NCI-H1417 (cell line): ENCODE measurements at places on chromosomes 7 and 10.
A peak's percentile ranks its signal among the peaks of the same experiment; 100 is the strongest.

DNA sequence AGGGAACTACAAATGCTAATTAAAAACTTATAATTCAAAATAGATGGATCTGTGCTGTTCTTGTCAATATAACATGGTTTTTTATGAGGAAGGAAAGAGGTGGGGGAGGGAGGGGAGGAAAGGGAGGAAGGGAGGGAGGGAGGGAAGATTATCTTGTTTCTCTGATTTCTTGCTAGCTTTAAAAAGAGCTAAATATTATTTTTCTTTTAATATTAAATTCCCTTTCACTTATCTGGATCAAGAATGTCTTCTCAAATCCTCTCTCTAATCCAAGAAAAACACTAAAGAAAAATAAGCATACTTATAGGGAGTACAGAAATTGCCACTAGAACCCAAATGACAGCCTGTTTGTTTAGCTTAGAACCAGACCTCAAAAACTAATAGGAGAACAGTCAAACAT is 55.2 kb downstream of the LRRN3 start:
- DNase-seq, result no peak

GRCh38 chr10:60948851-60949250 is 4.9 kb upstream of the RHOBTB1 start:
- DNase-seq, result no peak

GRCh38 chr10:34495938-34496337 is 319.2 kb downstream of the PARD3 start:
- DNase-seq, result no peak

GRCh38 chr10:112448888-112449287 is 1.9 kb downstream of the VTI1A start:
- no peak for DNase-seq

DNA sequence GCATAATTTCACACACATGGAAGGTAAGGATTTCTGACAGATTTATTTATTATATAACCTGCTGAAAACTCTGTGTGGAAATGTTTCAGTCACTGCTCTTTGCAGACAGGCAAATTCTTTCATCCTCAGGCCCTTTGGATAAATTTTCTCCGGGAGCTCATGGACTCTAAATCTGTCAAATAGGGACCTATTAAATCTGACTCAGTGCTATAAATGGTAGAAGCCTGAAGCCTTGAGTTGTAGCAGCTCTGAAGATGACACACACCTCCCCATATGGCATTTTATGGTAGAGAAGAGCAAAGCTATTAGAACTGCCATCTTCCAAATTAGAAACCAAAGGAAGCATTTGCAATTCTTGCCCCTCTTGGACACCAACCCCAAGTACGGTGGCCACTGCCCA is 808.7 kb downstream of the XPNPEP1 start:
- DNase-seq, result no peak

- DNase-seq, result no peak
Measured at GRCh38 chr7:157299613-157300368, 37.0 kb upstream of the DNAJB6 start.

DNA sequence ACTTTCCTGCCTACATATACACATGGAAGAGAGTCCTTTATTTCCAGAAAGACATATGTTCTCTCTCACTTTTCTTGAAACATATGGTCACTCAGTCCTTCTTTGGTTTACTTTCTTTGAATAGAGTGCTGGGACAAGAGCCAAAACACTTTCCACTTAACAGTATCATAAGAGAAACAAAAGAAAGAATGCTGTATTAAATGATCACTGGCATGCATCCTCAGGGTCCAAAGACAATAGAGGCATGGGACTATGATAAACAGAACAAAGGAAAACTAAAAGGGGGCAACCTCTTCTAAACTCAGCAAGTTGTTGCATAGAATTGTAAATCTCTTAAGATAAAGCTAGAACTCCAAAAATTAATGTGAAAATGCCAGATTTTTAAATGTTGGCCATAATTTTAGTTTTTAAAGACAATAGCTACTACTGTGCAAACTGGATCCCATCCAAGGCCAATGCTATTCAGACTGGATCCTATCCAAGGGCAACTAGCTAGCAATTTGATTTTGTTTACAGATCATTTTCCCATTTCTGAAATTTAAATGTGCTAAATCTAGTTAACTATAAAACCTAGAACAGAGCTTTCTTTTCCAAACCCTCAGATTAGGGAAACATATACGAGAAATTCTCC is 687.5 kb downstream of the SORCS3 start:
- no peak for DNase-seq

- peak; percentile 32 for DNase-seq
Measured at GRCh38 chr10:13784067-13784466, 197.3 kb downstream of the PRPF18 start.

GRCh38 chr7:47227762-47228177 is 354.1 kb downstream of the TNS3 start:
- DNase-seq, result no peak

DNA sequence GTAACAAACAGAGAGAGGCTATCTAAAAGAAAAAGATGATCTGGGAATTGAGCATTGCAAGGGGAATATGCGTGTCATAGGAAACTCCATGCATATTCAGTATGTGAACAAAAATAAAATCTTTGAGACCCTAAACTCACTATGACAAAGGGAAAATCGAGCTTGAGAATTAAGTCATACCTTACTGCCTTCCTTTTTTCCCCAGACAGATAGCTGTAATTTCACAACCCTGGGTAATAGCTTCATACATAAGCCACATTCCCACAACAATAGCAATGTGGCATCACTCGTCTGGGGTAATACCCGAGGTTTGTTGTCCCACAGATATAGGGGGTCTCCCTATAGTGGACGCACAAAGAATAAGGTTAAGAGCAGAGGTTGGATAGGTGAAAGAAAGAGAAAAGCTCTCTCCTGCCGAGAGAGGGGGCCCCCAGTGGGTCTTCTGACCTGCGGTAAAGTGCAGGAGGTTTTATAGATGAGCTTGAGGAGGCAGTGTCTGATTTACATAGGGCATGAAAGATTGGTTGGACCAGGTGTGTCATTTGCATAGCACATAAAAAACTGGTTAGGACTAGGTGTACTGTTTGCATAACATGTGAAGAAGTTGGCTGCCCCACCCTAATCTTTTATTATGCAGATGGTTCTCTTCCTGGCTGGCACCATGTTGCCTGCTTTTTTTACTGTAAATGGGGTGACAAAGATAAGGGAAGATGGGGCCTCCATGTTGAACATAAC is 11.6 kb downstream of the CYP3A43 start:
- peak; percentile 67 for DNase-seq

DNA sequence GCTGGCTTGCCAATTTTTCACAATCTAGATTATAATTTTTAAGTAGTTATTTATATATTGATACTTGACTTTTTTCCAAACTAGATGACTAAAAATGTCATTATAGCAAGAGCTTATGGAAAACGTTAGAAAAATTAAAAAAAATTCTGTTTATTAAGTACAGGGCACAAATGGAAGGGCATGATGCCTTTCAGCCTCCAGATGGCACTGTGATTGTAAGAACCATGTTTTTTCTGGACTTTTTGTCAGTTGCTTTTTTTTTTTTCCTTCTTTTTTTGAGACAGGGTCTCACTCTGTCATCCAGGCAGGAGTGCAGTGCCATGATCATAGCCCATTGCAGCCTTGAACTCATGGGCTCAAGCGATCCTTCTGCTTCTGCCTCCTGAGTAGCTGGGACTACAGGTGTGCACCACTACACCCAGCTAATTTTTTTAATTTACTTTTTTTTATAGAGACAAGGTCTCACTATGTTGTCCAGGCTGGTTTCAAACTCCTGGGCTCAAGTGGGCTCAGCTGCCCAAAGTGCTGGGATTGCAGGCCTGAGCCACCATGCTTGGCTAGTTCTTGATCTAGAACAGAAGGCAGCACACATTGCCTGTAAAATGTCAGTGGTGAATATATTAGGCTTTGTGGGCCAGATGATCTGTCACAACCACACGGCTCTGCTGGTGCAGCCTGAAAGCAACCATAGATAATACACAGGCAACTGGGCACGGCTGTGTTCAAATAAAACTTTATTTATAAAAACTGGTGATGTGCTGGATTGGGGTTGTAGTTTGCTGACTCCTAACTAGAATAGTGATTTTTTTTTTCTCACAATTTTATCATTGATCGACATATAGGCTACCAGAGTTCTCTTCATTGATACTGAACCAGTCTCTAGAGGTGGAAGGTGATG is 27.4 kb downstream of the UCMA start:
- DNase-seq, result no peak

GRCh38 chr10:91196268-91197048 is 24.0 kb upstream of the PCGF5 start:
- DNase-seq, result peak; percentile 3

GRCh38 chr10:16586358-16587138 is 64.9 kb upstream of the C1QL3 start:
- no peak for DNase-seq

DNA sequence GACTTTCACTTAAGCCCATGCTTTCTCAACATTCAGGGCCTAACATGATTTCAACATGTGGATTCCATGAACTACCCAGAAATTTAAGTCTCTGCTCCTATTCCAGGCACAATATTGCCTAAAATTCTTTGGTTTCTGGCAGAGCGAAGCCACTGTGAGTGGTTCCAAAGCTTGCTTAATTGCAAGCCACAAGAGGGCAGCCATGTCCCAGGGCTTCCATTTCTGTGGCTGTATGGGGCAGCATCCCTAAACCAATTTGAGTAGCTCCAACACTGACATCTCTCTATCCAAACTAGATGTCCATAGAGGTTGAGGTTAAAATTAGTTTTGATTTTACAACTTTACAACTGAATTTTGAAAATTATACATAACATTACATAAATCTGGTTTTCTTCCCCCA is 56.3 kb upstream of the MDFIC start:
- DNase-seq, result peak; percentile 55

DNA sequence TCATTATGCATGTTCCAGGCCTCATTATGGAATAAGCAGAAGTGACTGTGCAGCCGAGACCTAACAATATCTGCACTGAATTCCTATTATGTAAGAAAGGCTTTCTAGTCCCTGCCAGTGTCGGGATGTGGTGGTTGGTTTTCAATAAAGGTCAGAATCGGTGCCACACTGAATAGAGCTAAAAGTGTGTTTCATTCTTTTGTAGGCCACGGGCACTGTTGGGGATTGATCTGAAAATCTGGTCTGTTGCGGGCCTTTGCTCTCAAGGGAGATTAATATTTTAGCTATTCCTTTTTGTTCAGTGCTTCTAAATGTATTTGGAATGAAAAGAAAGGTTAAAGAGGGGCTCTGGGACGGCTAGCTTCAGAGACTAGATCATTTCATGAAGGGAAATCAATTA is 559.4 kb upstream of the GALNT17 start:
- DNase-seq, result no peak

DNA sequence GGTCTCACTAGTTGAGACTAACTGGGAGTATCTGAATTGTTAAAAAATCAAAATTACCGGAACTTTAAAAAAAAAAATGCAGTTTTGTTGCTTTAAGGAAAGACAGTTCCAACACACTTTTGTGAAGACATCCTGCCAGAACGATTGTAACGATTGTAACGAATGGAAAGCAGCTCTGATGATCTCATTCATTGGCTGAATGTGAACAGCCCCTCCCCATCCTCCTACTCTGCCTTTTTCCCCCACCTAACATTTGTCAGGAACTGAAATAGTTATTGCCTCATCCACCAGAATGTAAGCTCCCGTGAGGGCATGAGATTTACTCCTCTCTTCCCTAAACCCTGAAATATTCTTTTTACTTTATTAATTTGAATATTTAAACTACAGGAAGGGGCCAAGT is 23.1 kb upstream of the ZC3HAV1L start:
- no peak for DNase-seq

DNA sequence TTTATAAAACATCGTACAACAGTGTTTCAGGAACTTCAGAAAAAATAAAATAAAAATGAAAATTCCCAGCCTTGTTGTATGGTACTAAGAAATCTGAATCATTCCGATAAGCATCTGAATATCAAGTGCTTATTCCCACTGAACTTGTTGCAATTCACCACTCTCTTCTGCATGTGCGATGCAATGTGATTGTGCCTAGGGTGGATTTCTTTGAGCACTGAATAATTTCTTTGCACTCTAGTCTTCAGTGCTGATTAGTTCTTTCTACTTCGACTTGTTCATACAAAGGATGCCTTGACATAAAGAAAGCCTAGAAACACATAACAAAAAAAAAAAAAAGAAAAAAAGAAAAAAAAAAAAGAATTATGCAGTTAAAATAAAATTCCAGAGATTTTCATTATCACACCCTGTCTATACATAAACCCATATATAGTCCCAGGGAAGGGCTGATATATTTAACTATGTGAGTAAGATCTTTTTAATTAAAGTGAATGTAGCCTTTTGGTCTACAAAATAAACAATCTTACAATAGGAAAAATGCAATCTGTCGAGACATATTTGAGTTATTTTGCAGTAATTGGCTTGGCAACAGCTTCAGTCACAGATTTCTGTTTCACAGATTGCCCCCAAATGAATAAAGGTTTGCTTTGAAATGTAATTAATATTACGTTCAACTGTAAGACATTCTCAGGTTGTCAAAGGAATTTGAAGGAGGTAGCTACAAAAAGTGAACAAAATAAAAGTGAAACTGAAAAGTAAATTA is 1118.9 kb upstream of the CELF2 start:
- DNase-seq, result no peak

DNA sequence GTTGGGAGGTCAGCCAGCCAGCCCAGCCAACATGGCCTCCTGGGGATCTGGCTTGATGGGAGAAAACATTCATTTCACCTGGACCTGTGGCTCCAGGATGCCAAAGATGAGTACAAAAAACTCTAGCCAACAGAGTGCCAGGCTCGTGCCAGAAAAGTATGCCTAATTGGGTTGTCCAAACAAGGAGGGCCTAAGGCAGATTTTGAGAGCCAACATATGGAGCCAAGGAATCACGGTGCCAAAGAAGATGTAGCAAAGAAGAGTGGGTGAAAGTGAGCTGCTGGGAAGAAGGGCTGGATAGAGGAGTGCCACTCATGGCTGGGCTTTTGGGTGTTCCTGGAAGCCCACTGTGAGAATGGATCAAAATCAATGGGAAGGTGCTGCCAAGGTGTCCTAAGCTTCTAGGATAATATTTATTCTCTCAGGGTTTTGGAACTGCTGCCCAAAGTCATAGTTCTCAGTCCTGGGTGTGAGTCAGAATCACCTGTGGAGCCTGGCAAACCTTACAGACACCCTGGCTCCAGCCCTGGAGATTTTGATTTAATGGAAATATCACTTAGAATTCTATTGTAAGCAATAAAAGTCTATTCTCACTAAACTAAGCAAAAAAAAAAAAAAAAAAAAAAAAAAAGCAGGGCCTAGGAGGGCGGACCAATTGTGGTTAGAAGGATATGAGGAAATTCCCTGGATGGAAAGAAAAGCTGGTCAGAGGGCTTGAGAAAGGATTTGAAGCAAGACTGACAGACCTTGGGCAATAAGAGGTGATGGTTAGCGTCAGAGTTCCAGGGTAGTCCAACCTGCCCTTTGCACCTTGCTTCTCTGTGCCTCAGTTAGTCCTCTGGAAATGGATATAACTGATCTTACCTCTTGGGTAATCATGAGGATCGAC is 182.2 kb upstream of the PRR15 start:
- no peak for DNase-seq

- DNase-seq, result peak; percentile 10
Measured at GRCh38 chr7:145152589-145152988, 316.7 kb upstream of the TPK1 start.

- no peak for DNase-seq
Measured at GRCh38 chr7:104857458-104858425, 156.3 kb upstream of the KMT2E start.

GRCh38 chr7:102943423-102944169 is 30.8 kb downstream of the LRRC17 start:
- no peak for DNase-seq

- no peak for DNase-seq
Measured at GRCh38 chr10:91575044-91575610, 57.7 kb downstream of the PPP1R3C start.
